ENCODE measurements at places on chromosomes 3 and 15. TPM values are rescaled to one million over a fixed set of nuclear protein-coding genes. Genes with fewer than 3 reads are reported as not detected.
A peak's percentile ranks its signal among the peaks of the same experiment; 100 is the strongest.

DNA sequence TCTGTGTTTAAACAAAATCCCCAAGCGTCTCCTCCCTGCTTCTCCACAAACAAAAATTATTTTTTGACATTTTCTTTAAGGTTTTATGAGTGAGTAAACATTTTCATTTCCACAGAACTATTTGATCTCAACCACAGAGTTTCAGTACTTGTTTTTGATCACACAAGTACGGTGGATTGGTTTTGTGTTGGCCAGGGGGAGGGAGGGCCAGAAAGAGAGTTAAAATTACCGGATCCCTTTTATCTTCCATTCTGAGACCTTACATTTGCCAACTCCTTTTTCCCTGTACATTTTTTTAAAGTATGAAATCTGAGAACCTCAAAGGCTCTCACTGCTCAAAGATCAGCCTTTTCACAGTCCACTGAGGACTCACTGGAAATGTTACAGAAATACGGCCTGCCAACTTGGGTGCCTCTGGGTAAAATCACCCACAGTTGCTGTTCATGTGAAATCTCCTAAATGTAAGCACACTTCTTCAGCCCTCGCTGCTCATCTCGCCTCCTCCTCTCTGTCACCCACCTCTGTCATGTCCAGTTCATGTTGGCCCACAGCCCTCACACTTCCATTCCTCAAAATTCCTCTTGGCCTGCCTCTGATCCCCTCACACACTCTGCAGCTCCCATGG lies 1.7 kb downstream of the HOMER2 start:
- ATAC-seq: no peak

DNA sequence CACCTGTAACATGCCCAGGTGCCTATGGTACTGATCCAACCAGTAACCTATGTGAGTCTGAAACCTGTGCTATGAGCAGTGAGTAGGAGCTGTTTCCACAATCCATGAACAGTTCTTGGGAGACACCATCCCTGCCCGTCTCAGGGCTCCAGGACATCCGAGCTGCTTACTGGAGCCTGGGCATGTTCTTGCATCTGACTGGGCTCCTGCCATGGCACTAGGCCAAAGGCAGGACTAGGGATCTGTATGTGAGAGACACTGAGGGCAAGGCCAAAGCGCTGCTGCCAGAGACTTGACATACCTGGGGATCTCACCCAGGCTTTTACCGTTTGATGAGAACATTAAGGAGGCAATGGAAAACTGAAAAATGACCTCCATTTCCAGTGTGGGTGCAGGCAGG lies 59.8 kb downstream of the WDR76 start:
- ATAC-seq: no peak

DNA sequence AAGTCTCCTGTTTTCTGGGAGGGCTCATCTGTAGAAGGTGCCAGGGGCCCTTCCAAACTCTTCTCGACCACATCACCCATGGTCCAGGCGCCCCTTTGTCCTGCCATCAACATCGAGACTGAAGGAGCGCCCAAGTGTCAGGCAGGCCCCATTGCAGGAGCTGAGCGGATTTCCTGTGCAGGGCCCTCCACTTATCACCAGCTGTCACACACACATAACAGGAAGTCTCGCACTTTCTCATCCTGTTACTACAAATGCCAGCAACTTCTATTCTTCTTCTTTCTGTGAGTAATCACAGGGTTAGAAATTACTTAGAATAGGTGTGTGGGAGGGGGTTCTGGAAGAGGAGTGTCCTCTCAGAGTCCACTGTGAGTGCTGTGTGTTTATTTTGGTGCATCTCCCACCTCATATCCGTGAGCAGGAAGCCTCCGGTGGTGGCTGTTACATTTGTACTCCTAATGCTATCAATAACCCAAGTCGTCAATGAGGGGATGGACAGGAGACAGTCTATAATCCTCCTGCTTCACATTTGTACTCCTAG lies at the start of gene KLHL6:
Gene KLHL6 (minus strand): TSS at position 166 of the 541 bp plus-strand sequence. CDS start 53 bp downstream, at position 113.
- no peak for ATAC-seq

GNAT1 gene
- total RNA-seq: not detected

GREM1 gene
- total RNA-seq: 0.11 TPM

- no peak for ATAC-seq
Observed at GRCh38 chr3:5238545-5238944, 51.0 kb downstream of the EDEM1 start.

DNA sequence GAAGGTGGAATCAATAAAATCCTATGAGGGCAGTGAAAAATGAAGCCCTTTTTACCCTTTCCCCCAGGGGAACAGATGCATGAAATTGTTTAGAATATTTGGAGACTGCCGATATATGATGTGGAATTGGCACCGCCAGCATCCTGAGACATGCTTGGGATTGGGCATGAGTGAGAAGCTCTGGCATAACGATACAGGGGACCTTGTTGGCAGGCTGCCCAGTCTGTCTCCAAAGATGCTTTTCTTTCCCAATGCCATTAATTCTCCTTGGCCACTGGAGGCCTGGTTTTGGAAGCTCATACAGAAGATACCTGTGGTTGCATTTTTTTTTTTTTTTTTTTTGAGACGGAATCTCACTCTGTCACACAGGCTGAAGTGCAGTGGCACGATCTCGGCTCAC lies 800.6 kb upstream of the LMCD1 start:
- ATAC-seq: no peak

GRCh38 chr3:18703798-18704197 lies 278.7 kb upstream of the SATB1 start:
- no peak for ATAC-seq

DNA sequence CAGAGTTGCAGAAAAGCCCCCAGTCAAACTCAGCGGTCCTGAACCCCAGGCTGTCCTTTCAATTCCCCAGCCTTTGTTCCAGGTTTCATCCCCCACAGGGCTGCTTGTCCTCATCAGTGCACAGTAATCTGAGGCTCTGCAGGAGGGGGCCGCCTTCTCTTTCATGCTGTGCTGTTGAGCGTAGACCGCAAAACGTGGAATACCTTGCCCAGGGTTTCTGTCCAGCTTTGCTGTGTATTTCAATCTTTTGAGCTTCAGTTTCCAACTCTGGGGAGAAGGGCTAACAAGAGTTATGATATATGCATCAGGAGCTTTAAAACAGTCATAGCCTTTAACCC lies 64.8 kb downstream of the FAM43A start:
- ATAC-seq: no peak

FURIN gene
- 6.0 TPM for total RNA-seq

GRCh38 chr3:51276046-51276445 lies 109.0 kb upstream of the MANF start:
- no peak for ATAC-seq

- ATAC-seq: peak; percentile 69
Observed at GRCh38 chr3:9864200-9864927, 15.7 kb downstream of the CIDEC start.

DNA sequence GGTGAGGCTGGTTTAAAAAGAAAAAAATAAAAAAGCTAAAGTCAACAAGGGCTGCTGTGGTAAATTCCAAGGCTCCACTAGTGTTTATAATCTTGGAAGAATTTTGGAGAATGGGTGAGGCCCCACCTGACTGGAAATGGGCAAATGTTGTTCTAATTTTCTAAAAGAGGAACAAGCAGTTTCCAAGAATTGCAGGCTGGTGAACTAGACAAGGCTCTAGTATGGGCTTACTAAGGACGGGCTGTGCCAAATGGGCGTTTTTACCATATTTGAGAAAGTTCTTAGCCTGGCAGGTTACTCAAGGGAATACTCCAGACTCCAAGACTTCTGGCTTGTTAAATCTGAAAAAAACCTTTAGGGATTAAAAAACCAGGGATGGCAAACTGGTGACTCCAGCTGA lies 67.0 kb upstream of the ABHD2 start:
- ATAC-seq: no peak

REC114 gene
- total RNA-seq: not detected

DNA sequence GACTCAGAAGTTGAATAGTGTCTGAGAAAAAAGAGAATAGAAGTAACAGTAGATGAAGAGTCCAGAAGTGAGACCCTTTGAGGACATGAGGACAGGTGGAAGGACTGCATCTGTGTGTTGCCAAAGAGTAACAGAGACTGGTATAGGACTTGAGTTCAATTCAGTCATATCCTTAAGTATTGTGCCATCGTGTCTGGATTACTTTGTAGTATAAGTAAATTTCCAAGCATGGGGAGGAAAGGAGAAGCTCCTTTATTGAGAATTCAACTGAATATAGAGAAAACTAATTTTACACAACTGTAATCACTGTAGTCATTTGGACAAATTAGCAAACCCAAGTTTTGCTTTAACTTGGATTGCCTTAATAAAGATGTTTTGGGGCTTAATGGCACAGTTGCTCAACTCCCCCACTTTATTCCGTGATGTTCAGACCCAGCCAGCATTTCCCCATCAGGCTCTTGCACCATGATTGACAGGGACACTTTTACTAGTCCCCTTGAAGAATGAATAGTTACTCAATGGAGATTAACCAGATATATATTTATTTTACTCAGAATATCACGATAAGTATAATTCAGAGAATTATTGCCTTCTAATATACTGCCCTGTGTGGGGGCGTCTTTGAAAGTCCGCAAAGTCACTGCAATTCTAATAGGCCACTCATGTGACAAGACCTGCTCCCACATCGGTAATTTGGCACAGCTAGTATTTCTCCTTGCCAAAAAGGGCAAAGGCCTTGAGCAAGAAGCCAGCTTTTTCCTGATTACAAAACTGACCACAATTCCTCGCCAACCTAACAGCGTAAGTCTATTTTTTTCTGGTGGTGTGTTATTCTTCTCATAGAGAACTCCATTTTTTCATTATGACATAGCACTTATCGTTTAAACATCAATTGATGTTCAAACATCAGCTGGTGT lies 61.3 kb downstream of the PPARG start:
- ATAC-seq: no peak

NMNAT3 gene
- 3.0 TPM for total RNA-seq

CHRD gene
- 7.8 TPM for total RNA-seq

DNA sequence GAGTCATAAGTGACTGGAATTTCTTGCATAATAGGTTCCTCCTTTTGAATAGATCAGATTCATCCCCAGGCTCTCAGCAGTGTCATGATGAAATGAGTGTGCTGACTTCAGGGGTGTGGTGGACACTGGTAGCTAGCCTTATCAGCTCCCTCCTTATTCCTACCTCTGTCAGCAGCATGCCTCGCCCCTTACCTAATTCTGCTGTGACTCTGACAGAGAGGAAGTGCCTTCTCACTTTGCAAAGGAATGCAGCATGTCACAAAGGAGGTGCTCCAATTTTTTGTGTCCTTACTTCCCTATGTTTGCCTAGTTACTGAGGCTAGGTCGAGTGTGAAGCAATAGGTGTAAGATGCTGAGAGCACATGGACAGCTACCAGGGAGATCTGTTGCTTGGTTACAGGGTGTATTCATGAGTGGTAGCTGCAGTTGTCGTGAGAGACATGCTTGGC lies 90.6 kb downstream of the TNFAIP8L3 start:
- no peak for ATAC-seq

PIGBOS1 gene
- 21.1 TPM for total RNA-seq

- ATAC-seq: peak; percentile 56
Observed at GRCh38 chr3:111607240-111607920, 12.2 kb upstream of the ZBED2 start.

- no peak for ATAC-seq
Observed at GRCh38 chr3:174132006-174132405, 727.1 kb upstream of the NAALADL2 start.

DNA sequence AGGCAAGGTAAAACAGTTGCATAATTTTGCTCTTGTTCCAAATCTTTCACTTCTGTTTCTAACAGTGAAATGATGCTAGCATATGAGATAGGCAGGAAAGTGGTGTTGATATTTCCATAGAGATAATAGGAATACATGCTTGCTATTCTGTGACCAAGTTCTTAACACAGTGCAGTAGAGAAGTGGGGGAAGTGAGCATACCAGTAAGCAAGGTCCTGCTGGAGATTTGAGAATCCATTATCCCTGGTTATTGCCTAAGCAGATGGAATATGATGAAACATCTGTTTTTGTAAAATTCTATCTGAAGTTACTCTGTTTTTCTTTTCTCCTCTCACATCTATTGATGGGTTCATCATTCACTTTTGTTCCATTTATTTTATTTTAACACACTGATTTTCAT lies 28.7 kb downstream of the USP8 start:
- ATAC-seq: no peak

GRCh38 chr3:186099178-186099577 lies 9.7 kb downstream of the ETV5 start:
- no peak for ATAC-seq

DNA sequence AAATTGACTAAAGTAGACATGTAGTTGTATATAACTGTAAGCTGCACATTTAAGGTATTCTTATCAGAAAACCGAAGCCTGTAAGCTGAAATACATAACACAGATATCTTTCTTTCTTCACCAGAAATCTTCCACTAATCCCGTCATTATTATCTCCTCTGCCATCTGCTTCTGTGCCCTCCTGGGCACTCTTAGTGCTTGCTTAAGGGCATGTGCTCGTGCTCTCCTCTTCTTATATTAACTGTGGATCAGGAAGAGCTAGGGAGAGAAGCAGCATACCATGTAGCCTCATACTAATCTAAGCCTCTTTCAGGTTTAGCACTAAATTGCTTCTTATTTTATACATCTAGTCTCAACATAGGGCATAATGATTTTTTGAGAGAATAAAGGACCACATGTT lies 60.8 kb downstream of the RIOX2 start:
- no peak for ATAC-seq

Data from motor neuron (in vitro differentiated cells).